Head of caudate nucleus (tissue), 42 donors: ENCODE measurements at places on chromosomes 6 and 20.

DNA sequence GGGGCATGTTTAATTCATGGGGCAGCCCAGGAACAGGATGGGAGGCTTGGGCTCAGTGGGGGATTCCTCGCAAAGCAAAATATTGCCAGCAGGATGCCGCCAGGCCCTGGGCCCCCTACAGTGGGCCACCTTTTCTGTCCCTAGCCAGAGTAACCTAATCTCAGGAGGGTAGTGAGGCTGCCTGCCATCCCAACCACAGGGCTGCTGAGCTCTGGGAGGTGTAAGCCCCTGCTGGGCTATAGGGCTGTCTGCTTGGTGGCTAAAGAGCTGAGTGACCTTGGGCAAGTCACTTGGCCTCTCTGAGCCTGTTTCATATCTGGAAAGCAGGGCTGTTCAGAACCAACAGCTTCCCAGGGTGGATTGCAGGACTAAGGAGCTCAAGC lies 35.7 kb upstream of the CDH22 start:
- DNase-seq, result no peak

DNA sequence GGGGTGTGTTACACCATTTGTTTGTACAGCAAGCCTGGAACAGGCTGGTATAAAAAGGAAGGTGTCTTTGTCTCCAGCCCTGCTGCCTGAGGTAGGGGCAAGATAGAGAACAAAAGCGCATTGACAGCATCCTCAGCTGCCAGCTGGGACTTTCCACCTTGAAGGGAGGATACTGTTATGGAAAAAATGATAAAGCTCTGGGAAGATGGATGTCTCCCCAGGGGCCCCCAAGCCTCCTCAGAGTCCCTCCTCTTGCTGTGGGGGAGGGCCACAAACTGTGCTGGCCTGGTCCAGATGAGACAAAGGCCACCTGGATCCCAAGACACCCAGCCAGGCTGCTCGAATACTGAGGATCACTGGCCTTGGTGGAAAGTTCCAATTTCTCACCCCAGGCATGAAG lies 13.0 kb downstream of the REM1 start:
- DNase-seq, result no peak

- DNase-seq, result no peak
Measured at GRCh38 chr6:98526465-98526864, 307.9 kb upstream of the POU3F2 start.

DNA sequence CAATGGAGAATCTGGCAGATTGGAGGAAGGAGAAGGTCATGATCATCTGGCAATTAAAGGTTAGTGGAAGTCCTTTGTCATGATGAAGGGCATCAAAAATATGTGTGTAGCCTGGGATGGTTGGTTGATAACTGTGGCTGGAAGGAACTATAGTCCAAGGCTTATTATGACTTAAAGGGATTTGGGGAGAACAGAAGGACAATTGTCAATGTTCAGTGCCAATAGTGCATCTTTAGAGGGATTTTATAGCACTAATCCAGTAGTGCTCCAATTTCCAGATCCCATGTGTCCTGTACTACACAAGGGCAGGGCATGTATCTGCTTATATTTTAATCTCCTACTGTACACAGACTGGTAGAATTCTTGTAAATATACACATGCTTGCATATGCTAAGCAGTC lies 5.0 kb upstream of the ZBTB24 start:
- DNase-seq, result no peak

- DNase-seq, result no peak
Measured at GRCh38 chr6:81166770-81167169, 585.7 kb downstream of the TENT5A start.

DNA sequence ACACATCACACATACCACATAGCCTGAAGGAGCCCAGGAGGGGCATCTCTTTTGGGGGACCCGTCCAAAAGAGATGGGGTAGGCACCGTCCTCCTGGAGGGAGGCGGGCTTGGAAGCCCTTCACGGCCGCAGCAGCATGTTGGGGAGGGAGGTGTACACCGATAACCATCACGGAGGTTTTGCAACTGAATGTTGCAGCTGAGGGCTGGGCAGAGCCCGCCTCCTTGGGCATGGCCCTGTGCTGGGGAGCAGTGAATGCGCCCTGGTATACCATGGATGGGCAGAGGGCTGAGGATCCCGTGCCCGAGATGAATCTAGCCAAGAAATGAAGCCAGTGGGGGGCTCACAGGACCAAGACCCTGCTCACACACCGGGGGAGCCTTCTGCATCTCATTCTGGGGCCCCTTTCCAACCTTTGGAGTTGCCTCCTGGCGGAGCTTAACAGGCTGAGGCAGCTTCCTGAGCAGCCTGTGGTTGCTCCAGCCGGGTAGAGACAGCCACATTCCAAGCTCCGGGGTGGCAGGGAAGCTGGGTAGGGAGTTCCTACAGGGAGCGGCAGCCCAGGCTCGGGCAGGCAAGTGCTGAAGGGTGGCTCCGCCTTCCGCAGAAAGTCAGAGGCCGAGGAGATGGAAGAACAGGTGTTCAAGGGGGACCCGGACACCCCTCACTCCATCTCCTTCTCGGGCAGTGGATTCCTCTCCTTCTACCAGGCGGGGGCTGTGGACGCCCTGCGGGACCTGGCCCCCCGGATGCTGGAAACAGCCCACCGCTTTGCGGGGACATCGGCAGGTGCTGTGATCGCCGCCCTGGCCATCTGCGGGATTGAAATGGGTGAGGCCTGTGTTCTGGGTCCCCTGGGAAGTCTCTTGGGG lies at the start of gene PNPLA1:
PNPLA1 (plus strand) TSS at position 227 of the 872 bp plus-strand sequence; CDS start at position 627, 400 bp downstream.
- no peak for DNase-seq

DNA sequence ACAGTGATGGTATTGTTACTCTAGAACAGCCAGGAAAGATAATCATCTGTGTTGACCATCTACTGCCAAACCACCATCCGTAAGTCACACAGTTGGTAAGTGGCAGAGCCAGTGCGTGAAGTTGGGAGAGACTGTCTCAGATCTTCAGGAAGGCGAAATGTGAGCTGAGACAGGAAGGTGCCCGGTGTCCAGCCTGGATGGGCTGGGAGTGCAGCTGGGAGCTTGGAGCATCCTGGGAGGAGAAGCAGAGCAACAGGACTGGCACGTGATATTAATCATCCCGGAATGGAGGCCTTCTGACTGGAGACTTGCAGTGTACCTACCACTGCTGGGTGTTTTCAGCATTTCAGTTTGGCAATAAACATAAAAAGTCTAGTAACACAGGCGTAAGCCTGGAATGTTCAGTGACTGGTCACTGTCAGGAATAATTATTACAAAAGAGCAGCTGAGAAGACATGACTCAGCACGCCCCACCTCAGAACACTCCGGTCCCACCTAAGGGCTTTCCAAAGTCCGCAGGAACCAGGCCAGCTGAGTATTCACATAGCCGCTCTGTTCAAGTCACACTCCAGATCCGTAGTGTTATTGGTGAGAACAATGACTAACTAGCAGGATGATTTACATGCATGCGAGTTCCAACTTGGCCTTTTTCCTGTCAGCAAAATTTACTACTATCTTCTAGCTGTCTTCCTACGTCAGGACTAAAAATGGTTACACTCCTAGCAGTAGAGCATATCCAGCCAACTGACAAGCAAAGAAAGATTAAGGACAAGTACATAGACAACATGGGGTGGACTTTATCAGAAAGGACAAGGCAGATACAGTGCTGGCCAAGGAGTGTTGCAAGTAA lies 45.1 kb upstream of the PNRC1 start:
- DNase-seq, result no peak

DNA sequence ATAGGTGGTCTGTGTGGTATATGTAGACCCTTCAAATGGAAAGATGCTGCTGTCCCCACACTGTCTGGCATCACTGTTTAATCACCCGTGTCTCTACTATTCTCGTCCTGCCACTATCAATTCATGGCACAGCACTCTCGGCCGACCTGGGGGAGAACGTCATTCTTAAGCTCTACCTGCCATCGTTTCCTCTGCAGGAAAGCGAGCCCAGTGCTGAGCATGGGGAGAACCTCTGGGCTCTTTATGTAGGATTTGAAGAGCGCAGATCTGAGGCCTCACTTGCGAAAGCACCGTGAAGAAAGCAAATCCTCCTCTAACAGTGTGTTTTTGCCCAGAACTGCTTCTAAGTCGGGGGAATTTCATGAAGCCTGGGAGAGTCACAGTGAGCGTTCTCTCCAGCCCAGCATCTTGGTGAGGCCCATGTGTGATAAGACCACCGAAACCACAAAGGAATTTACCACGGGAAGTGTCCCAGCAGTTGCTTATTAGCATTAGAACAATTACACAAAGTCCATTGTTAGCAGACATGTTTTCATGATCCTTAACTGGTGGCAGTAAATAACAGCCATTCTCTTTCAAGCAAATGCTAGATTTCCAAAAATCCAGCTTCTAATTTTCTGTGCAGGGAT lies 124.3 kb downstream of the SCML4 start:
- DNase-seq, result no peak

GRCh38 chr6:1312203-1312472 lies 240 bp downstream of the FOXQ1 start:
- DNase-seq, result no peak

- peak; percentile 53 for DNase-seq
Measured at GRCh38 chr6:153312634-153313033, 181.6 kb upstream of the RGS17 start.

GRCh38 chr6:19714434-19715166 lies 122.6 kb upstream of the ID4 start:
- DNase-seq, result no peak

GRCh38 chr6:140779991-140780596 lies 1352.6 kb upstream of the GJE1 start:
- no peak for DNase-seq

GRCh38 chr6:45513213-45513618 lies 135.5 kb upstream of the SUPT3H start:
- DNase-seq, result no peak

GRCh38 chr6:52009466-52010140 lies 77.8 kb downstream of the PKHD1 start:
- DNase-seq, result no peak

DNA sequence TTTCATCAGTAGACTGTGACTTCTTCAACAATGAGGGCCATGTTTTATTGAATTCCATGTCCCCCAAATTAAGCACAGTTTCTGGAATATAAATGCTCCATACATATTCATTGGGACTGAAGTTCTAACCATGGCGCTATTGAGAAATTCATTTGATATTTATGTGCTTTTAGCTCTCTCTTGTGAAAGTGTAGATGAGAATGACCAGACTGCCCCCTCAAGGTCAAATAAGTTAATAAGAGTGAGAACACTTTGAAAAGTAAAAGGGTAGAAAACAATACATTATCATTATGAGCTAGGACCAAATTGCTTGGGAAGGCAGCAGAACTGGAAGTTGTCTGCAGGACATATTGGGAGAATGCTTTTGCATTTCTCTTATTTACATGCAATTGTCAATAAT lies 597.9 kb downstream of the EPM2A start:
- no peak for DNase-seq

GRCh38 chr20:4369798-4370124 lies 351.9 kb upstream of the PRND start:
- DNase-seq, result no peak

- no peak for DNase-seq
Measured at GRCh38 chr20:652615-653109, 338 bp downstream of the SRXN1 start.

GRCh38 chr6:45956663-45957062 lies 59.0 kb downstream of the CLIC5 start:
- DNase-seq, result no peak

GRCh38 chr6:64214373-64214772 lies 578.8 kb downstream of the PHF3 start:
- DNase-seq, result no peak

GRCh38 chr6:18488526-18489270 lies 101.5 kb downstream of the RNF144B start:
- DNase-seq, result no peak
